ENCODE measurements at places on chromosomes 6 and 20.

DNA sequence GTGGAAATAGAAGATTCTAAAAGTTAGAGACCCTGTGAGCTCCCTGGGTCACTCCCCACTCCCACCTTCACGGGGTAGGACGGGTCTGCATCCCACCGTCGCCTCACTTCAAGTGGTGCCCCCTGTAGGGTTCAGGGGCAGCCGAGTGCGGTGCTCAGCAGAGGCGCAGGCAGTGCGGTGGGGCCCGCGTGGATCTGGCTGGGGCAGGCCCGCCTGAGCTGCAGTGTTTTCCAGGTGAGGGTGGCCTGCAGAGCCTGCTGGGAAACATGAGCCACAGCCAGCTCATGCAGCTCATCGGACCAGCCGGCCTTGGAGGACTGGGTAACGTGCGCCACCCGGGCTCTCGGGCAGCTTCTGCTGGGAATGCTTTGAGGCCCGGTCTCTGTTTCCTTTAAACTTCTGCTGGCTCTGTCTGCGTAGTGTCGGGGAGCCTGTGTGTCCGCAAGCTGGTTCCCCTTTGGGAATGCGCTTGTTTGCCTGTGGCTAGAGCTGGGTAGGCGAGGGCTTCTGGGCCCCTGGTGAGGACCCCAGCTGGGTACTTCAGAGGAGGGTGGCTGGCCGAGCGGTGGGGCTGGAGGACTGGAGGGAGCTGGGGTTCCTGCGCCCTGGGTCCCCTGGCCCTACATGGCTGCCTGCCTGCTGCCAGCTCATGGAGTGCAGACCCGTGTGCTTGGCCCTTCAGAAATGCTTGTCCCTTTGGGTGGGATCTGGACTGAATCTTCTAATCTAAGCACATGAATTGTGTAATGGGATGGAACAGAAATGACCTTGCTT, 3.8 kb downstream of the ADRM1 start:
- DNase-seq = no peak

- no peak for DNase-seq
These were observed 8.3 kb downstream of the GSS start for GRCh38 chr20:34947336-34947735.

DNA sequence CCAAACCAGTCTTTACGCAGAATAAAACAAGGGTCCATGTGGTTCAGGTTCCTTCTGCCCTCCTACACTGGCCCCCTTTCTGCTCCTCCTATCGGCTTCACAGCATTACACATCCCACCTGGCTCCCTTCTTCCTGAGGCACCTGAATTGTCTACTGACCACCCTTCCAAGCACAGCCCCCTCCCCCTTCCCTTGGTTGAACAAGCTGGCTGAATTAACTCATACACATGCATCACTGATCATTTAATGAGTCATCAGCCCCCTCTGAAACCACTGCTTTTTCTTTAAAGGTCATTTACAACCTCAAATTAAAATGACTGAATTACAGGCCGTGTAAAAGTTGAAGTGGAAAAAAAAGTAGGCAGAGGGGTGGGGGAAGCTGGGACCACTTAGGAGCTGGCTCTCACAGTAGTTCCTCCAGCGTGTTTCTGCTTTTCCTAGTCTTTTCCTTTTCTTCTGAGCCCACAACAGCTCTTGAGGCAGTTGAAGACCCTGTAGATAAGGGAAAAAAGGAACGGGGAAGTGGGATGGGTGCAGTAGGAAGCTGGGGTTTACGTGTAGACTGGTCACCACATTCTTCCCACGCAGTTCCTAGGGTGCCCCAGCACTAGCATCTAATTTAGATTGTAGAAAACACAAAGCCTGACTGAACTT, 67.6 kb downstream of the FYN start:
- no peak for DNase-seq

GRCh38 chr20:24789877-24790276, 159.2 kb upstream of the CST7 start:
- DNase-seq = no peak

GRCh38 chr6:8000188-8000596, 64.0 kb downstream of the BLOC1S5 start:
- no peak for DNase-seq
